ENCODE measurements at places on chromosomes 16 and 17. TPM values are rescaled to one million over a fixed set of nuclear protein-coding genes. Genes with fewer than 3 reads are reported as not detected.

DNA sequence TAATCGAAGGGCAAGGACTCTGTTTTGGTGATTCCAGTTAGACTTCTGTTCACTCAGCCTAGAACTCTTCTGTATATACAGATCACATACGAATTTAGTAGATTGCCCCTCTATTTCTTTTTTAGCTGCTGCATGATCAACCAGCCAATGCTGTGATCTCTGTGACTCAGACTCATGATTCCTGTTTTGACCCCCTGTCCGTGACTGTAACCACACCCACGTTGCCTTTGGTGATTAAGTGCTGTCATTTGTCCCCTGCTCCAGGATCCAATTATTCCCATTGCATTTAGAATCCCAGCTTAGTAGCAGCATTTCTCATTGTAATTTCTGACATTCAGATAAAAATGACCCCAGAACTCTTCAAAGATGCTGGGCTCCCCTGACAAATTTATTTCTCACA lies 545.7 kb downstream of the NPIPA7 start:
- no peak for DNase-seq

GRCh38 chr17:73071066-73071999 lies 21.2 kb downstream of the SLC39A11 start:
- no peak for DNase-seq

DNA sequence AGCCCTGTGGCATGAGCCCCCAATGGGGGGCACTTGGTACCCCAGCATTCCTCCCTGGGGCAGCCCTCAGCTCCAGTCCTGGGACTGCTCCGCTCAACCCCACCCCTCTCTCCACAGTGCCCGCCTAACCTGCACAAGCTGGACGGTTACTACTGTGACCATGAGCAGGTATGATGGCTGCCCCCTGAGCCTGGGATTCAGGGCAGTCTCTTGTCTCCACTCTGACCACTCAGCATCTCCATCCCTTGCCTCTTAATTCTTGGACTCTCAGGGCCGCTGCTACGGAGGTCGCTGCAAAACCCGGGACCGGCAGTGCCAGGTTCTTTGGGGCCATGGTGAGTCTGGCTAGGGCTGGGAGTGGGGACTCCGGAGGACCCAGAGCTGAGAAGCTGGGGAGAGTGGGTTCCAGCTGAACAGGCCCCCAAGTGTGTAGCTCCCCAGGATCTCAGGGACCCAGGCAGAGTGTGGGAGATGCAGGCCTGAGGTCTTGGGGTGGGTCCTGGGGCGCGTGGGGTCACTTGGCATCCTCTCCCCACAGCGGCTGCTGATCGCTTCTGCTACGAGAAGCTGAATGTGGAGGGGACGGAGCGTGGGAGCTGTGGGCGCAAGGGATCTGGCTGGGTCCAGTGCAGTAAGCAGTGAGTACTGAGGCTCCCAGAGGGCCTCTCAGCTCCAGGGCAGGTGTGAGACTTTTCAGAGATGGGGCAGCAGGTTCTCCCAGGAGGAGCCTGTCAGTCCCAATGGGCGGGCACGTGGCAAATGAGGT lies 18.0 kb downstream of the ADAM11 start:
- no peak for DNase-seq

The PSMC3IP gene
- 4.6 TPM for total RNA-seq

- no peak for DNase-seq
These were observed 7.4 kb downstream of the PRKCB start for GRCh38 chr16:23843143-23843542.
